ENCODE measurements at places on chromosomes 6 and 20. TPM values are rescaled to one million over a fixed set of nuclear protein-coding genes. Genes with fewer than 3 reads are reported as not detected.

Gene ABHD16B
- polyA plus RNA-seq = 0.57 TPM

Gene TRMT6
- polyA plus RNA-seq = 10.3 TPM

Gene MAS1
- polyA plus RNA-seq = not detected

Gene MAPK13
- polyA plus RNA-seq = 35.2 TPM

Gene BTNL2
- polyA plus RNA-seq = not detected
